Activated CD4-positive, alpha-beta T cell treated with anti-CD3 and anti-CD28 coated beads, Interleukin-2, amount 10 ng/mL, durations not matched to agents 24 days and 14 days (primary cell): ENCODE measurements at places on chromosomes 7 and 10.
A peak's percentile ranks its signal among the peaks of the same experiment; 100 is the strongest.

DNA sequence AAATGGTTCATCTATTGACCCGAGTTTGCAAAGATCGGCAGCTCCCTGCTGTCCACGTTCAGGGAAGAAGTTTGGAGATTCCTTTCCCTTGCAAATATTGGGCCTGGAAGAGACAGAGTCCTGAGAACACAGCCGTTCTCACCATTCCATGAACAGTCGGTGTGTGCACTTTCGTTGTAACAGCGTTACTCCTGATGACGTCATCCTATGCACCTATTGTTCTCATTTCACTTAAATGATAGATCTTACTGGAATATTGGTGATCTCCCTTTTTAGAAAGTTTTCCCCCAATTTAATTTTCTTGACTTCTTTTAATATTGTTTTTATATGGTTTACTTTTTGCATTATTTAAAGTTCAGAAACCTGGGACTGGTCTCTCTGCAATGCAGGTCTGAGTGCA is 320.7 kb upstream of the PFKP start:
- DNase-seq, result no peak

DNA sequence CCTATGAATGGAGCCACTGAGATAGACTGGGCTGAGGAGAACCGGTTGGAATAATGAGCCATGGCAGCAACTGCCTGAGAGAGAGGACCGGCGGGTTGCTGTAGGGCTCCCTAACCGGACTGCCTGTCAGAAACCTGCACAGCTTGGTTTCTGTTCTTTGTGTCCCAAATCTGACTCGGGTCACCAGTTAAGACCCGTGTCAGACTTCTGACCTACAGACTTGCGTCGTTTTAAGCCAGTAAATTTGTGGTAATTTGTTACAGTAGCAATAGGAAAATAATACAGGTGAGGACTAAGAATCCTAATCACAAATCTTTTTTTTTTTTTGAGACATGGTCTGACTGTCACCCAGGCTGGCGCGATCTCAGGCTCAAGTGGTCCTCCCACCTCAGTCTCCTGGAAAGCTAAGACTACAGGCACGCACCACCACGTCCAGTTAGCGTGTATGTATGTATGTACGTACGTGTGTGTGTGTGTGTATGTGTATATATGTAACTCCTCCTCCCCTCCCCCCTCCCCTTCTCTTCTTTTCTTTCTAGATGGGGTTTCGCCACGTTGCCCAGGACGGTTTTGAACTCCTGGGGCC is 672 bp upstream of the DDX56 start:
- DNase-seq, result no peak

- DNase-seq, result no peak
Observed at GRCh38 chr7:151552352-151553028, 32.8 kb upstream of the RHEB start.

DNA sequence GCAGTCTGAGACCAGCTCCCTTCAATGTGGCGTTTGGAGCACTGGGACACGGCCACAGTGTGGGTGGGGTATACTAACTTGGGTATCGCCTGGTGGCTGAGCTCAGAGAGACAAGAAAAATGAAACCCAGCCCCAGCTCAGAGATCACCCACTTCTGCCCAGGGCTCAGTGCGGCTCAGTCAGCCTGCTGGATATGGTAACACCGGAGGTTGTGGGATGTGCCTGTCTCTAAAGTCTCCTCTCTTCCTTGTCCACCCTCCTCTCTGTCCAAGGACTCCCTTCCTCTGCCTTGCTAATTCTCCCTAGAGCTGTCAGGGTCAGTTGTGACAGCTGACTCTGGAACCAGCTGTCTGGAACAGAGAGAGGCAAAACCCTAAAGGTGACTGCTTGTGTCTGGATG is 149.1 kb downstream of the PTPN20 start:
- DNase-seq, result no peak

- no peak for DNase-seq
Observed at GRCh38 chr7:87473192-87473591, 2.3 kb downstream of the ABCB4 start.

- no peak for DNase-seq
Observed at GRCh38 chr10:117933036-117933435, 113.7 kb downstream of the RAB11FIP2 start.

- DNase-seq, result no peak
Observed at GRCh38 chr7:131845573-131846314, 289.3 kb upstream of the PODXL start.

- DNase-seq, result no peak
Observed at GRCh38 chr10:29649561-29650551, 15.1 kb upstream of the SVIL start.

- DNase-seq, result no peak
Observed at GRCh38 chr7:11754933-11755332, 77.1 kb downstream of the THSD7A start.

DNA sequence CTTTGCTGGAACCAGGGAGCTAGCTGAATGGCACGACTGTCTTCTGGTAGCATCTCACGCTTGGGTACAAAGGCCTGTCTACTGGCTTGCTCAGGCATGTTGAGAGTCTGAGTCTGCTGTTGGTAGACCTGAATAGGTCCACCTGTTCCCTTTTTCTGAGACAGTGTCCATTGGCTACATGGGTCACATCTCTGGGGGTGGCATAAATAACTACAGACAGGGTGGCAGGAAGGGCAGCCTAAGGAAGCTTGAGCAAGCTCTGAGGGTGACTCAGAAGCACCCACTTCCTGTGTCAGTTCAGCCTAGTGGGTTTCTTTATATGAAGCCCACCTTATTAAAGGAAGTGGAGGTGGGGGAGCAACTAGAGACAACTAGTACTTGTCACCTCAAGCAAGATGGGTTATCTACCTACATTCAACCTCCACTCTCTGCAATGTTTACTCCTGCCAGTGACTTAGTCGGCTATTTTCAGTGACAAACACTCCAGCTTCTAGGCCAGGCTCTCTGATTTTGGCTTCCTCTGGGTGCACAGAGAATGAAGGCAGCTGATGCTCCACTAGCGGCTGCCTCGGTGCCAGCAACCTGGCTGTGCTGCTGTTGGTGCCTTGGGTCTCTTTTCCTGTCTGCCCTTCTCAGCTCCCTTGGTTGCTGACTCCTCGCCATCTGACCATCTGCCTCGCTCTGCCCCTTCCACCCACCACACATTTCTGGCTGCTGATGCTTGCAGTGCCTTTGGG is 5.7 kb upstream of the ZYX start:
- DNase-seq, result peak; percentile 76

DNA sequence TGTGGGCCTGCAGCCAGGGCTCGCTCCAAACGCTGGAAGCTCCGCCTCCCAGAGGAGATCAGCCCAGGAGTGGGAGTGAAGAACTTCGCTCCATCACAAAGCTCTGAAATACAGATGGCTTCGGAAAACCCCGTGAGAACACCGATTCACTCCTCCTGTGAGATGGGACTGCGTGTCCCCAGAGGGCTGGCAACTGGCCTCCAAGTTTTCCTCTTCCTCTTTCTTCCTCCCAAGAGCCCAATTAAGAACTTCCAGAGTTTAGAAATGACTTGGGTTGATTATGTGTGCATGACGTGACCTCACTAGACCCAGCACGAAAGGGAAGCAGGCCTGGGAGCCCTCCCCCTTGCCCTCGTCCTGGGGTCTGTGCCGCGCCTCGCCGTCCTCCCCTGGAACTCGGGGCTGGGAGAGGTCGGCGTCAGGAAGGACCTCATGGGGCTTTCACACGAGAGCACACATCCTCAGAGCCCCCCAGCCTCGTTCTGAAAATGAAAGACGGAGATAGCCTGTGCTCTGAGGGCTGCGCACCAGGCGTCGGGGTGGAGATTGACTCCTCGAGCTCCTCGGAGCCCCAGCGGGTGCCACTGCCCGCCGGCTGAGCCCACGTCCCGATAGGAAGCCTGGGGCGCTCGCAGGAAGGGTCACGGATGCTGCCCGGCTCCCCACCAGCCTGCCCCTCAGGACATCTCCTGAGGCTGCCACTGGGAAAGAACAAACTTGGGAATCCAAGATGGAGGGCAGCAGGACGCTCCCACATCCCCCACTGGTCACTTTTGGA is 37.8 kb downstream of the PTPRN2 start:
- no peak for DNase-seq

DNA sequence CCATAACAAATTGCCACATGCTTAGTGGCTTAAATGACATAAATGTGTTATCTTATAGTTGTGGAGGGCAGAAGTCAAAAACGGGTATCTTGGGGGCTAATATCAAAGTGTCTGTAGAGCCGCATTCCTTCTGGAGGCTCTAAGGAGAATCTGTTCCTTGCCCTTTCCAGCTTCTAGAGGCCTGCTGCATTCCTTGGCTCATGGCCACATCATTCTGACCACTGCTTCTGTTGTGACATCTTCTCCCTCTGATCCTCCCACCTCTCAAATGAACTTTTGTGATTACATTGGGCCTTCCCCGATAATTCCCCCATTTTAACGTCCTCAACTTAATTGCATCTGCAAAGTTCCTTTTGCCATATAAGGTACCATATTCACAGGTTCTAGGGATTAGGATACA is 76.1 kb downstream of the CYP26A1 start:
- DNase-seq, result no peak

GRCh38 chr7:115731796-115732471 is 298.6 kb downstream of the TFEC start:
- DNase-seq, result no peak

- DNase-seq, result no peak
Observed at GRCh38 chr10:97843281-97843671, 6.4 kb upstream of the GOLGA7B start.
